LoVo (cell line): ENCODE measurements at places on chromosomes 4 and X.

DNA sequence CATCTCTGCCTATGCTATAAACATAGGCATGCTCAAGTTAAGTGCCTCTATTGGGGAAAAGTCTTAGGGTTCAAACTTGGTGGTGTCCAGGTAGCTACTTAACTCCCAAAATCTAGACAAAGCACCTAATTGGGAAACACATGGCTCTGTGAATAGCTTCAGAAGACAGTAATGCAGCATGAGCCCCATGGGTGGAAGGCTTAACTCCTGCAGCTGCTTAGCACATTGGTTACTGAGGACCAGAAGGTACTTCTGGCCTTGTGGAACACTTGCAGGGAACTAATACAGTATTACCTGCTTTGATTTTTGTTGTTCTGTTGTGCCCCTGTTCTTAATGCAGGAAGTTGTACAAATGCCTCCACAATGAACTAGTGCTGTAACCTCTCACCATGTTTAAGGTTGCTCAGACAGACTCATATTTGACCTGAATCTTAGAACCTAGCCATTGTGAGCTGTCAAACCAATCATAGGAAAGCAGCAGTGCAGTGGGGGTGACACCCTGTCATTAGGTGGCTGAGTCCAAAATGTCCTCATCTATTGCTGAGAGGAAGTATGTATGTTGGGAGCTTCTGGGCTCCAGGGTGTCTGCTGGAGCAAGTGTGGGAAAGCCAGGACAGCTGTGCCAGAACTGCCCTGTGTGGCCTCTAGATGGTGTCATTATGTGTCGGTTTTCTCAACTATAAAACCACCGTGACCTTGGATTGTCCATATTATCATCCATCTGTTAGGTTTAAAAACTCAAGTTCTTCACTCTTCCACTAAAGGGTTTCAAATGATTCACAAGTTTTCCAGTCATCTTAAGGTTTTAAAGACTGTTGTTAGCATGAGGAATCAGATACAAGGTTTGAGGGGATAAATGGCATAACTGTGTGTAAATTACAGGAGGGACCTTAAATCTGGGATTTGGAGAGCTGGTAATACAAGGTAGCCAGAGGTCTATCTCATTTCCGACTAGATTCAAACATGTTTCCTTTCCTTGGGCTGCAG, 69.9 kb upstream of the WDR1 start:
- no peak for DNase-seq

- peak; percentile 46 for DNase-seq
Observed at GRCh38 chrX:103918050-103918449, 44.4 kb upstream of the TMSB15B start.

DNA sequence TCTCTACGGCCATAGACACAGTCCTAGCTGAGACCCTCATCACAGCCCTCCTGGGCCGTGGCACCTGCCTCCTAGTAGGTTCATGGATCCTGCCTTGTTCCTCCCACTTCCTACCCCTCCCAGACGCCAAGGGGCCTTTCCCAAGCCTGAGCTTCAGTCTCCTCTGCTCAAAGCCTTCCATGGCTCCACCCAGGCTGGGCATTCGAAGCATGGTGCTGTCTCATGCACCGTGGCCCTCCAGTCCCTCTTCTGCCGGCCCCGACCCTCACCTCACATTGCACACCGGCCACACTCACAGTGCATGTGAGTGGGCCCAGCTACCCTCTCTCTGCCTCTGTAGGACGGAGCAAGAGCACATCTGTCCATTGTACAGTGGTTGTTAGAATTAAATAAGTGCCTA, 21.7 kb upstream of the KIAA0232 start:
- DNase-seq: no peak

DNA sequence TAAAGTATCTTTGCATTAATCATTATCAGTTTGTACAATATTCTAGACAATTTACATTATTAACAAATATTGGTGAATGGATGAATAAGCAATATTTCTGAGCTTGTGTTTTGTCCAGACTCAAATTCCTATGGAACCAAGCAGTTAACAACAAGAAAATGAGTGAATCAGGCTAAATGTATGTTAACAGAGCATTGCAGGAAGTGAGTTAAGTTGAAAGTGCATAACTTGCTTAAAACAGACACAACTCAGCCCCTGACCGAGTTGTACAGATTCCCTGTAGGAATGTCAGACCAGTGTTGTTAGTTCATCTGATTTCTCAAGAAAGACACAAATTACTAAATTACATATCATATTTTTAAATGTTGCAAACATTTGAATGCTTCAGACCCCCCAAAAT, 23.7 kb upstream of the CSN1S1 start:
- DNase-seq: no peak

- no peak for DNase-seq
Observed at GRCh38 chr4:129821073-129821472, 725.1 kb downstream of the C4orf33 start.

- peak; percentile 6 for DNase-seq
Observed at GRCh38 chr4:3385711-3386420, 55.9 kb upstream of the HGFAC start.

DNA sequence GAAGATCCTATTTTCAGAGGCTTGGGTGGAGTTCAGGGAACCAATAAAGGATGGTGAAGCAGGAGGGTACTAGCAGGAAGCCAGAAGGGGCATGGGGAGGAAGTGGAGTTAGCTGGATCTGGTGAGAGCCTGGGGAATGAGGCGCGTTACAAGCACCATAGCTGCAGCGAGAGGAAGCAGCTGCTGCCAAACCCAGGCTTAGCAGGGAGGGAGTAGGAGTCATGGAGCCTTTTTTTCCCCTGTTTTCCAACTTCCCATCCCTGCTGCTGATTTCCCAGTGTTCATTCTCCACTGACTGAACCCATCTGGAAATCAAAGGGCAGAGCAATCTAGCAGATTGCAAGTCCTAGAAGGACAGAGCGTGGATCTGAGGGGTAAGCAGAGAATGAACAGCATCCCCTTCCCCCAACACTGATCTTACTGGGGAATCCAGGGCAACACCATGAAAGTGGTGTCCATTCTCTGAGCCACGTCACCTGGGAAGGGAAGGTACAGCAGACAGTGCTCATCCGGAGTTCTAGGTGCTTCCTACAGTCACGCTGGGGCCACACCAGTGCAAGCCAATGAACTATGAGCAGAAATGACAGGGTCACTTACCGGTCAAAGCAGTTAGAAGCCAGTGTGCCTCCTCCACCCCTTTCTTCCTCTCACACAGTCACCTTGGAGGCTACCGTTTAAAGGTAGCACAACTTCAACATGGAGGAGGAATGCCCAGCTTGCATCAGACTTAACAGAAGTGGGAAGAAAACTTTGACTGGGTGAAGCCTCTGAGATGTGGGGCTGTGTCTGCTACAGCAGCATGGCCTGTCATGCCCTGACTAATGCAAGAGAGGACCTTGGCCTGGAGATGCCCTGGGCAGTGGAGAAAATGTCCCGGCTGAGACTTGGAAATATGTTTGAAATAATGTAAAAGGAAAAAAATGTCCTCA, 36.7 kb downstream of the SMIM20 start:
- DNase-seq: no peak
